Right atrium auricular region (tissue), 2 donors: ENCODE measurements at places on chromosomes 6 and 20. TPM values are rescaled to one million over a fixed set of nuclear protein-coding genes. Genes with fewer than 3 reads are reported as not detected.

The PTPRT gene
- total RNA-seq = 0.11 TPM

The BPIFB2 gene
- total RNA-seq = not detected

The GSTA3 gene
- not detected for total RNA-seq

The MEP1A gene
- not detected for total RNA-seq

The FBXL4 gene
- total RNA-seq = 22.6 TPM

The OOEP gene
- total RNA-seq = not detected

The COX4I2 gene
- total RNA-seq = 9.0 TPM

The MAFB gene
- total RNA-seq = 31.7 TPM

The SLC22A2 gene
- not detected for total RNA-seq

The NRN1 gene
- total RNA-seq = 6.6 TPM

The OTOR gene
- not detected for total RNA-seq

The OR2H1 gene
- not detected for total RNA-seq

The OCSTAMP gene
- not detected for total RNA-seq

The TPMT gene
- total RNA-seq = 9.0 TPM

The BHLHE23 gene
- not detected for total RNA-seq

The SCAF8 gene
- total RNA-seq = 46.9 TPM

The ATP6V1G2 gene
- 1.2 TPM for total RNA-seq

The RBPJL gene
- not detected for total RNA-seq

The BLCAP gene
- 78.7 TPM for total RNA-seq

The B3GALT4 gene
- 9.4 TPM for total RNA-seq

The GTF2H4 gene
- 4.0 TPM for total RNA-seq

The SDCBP2 gene
- total RNA-seq = 2.9 TPM

The RBM12 gene
- total RNA-seq = 20.9 TPM

The GMEB2 gene
- 5.8 TPM for total RNA-seq

The OR2J1 gene
- not detected for total RNA-seq

The CRIP3 gene
- not detected for total RNA-seq

The GPR6 gene
- total RNA-seq = not detected

The SLC16A10 gene
- 10.3 TPM for total RNA-seq

The VGLL2 gene
- not detected for total RNA-seq

The MMUT gene
- 11.9 TPM for total RNA-seq

The LTB gene
- total RNA-seq = not detected

The PRPF6 gene
- total RNA-seq = 32.9 TPM

The PKIB gene
- total RNA-seq = not detected

The ECT2L gene
- 1.1 TPM for total RNA-seq

The RNF144B gene
- 14.2 TPM for total RNA-seq

The NNAT gene
- total RNA-seq = 0.78 TPM

The CLDN20 gene
- not detected for total RNA-seq

The PLCB4 gene
- total RNA-seq = 32.4 TPM

The PROKR2 gene
- total RNA-seq = not detected

The APCDD1L gene
- 0.89 TPM for total RNA-seq

The C20orf141 gene
- total RNA-seq = not detected

The EFHC1 gene
- 3.4 TPM for total RNA-seq

The PLG gene
- not detected for total RNA-seq

The DTD1 gene
- 16.9 TPM for total RNA-seq

The ARG1 gene
- 0.30 TPM for total RNA-seq

The GPLD1 gene
- total RNA-seq = 0.33 TPM

The COL12A1 gene
- total RNA-seq = 28.6 TPM

The GHRH gene
- total RNA-seq = 1.5 TPM

The RIPOR3 gene
- 4.7 TPM for total RNA-seq

The SLC35A1 gene
- total RNA-seq = 11.6 TPM

The WTAP gene
- total RNA-seq = 45.3 TPM

The RBM24 gene
- total RNA-seq = 133 TPM

The SSTR4 gene
- not detected for total RNA-seq

The NOTCH4 gene
- 22.5 TPM for total RNA-seq
